ENCODE measurements at places on chromosomes 12 and 14.

- DNase-seq: no peak
These were observed 93.4 kb upstream of the TBX5 start for GRCh38 chr12:114499338-114499737.

- peak; percentile 70 for DNase-seq
These were observed 15.7 kb upstream of the FIGNL2 start for GRCh38 chr12:51863933-51864832.

DNA sequence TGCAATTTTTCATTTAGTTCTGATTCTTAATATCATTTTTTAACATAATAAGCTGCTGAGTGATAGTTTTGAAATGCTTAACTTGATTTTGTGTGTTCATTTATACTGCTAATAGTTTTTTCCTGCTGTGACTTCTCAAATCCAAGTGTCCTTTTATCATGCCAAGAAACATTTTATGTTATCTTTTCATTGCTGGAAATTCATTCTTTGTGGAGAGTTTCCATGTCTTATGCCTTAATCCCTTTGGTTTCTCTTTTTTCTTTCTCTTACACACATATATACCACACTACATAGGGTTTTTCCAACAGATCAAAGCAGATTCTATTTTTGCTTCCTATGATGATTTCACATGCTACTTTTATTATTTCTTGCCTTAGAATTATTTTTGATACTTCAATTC, 981.1 kb downstream of the SLC6A15 start:
- no peak for DNase-seq

- DNase-seq: no peak
These were observed 418.5 kb downstream of the TMEM121 start for GRCh38 chr14:105944632-105945610.

DNA sequence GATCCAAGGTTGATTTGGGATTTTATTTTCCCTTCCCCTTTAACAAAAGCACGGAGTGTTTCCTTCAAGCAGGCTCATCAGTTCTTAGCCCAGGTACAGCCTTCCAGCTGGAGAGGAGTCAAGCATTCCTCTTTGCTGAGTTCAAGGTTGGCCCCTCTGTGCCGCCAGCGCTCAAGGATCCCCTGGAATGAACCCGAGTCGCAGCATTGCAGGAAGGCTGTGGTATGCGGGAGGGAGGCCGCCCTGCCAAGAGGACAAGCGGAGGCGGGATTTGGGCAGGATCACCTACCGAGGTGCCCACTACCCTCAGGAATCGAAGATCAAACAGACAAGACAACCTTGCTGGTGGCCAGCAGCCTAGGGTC, 53.9 kb upstream of the NCOR2 start:
- DNase-seq: no peak

- no peak for DNase-seq
These were observed 94.1 kb downstream of the PHETA1 start for GRCh38 chr12:111274777-111275176.

- no peak for DNase-seq
These were observed 61.0 kb downstream of the SUSD6 start for GRCh38 chr14:69672356-69672755.

GRCh38 chr14:97780804-97781203, 983.6 kb downstream of the VRK1 start:
- no peak for DNase-seq

DNA sequence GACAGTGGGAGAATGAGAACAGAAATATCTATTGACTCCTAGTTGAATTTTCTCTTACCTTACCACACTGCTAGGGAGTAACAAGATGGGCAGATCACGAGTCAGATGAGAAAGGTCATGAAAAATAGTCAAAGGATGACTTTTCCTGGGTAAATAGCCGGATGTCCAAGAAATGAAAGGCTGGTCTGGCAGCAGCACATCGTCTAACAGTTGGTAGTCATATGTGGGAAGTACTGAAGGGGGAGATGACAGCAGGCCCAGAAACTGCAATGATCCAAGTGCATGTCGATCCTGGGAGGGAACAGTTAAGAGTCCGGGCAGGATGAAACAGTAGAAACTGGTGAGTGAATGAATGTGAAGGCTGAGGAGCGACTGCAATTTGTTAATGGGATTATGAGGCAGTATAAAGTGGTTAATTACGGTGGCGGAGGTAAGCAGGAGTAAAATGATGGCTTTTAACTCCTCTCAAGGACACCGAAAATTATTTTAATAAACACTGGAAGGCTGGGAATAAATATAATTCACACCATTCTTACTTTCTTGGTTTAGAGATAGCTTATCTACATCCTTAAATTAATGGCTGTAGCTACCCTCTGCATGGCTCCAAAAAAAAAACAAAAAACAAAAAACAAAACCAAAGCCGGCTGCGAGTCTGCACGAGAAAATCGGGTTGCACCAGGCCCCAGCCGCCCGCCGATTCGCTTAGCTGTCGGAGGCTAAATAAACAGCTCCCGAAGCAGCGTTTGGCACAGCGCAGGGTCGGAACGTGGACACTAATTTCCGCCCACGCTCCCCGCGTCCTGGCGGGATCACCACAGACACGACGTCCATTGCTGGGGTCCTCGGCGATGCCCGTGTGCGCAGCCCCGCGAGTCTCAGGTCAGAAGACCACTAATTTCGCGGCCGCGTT, 1.0 kb upstream of the ERC1 start:
- no peak for DNase-seq

DNA sequence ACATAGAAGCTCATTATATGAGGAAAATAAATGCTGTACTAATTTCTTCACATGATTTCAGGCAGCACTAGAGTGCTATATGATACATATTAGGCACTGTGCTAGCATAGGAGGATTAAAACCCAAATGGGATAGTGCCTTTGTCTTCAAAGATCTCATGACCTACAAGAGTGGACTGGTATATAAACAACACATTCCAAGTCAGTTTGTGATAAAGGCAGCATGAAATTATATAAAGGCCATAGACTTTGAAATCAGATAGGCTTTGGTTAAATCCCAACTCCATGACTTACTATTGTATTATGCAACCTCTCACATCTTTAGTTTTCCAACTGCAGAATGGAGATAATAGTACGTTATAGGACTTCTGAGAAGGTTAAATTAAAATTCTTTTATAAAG, 179.7 kb downstream of the RAD51B start:
- DNase-seq: no peak

DNA sequence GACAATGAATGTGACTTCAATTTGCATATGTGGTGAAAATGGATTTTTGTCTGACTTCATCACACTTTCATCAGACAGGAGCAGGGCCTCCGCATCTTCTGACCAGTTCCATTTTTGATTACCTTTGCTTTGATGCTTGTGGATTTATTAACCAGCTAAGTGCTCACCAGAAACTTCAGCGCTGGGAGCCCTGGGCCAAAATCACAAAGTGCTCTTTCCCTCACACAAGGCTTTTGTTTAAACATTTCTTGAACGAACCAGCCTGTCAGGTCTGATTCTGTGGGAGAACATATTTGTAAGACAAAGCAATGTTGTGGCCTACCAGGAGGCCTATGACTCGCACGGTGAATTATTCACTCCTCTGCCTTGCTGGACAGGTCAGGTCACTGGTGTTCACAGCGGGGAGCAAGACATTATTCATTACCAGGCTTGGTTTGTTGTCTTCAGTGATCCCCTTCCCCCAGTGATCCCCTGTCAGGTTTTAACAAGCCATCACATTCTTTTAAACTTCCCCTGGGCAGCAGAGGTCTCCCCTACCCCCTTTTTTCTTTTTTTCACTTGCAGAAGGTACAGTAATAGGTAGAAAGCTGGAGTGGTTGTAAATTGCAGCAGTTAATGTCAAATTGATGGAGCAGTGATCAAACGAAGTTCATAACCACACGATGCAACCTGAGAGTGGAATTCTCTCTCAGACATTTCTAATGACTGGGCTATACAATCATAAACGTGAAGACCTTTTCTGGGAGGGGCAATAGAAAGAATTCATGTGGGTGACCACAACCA, 167.5 kb upstream of the PRICKLE1 start:
- no peak for DNase-seq

GRCh38 chr14:54627540-54628363, 60.8 kb downstream of the SAMD4A start:
- DNase-seq: peak; percentile 22

DNA sequence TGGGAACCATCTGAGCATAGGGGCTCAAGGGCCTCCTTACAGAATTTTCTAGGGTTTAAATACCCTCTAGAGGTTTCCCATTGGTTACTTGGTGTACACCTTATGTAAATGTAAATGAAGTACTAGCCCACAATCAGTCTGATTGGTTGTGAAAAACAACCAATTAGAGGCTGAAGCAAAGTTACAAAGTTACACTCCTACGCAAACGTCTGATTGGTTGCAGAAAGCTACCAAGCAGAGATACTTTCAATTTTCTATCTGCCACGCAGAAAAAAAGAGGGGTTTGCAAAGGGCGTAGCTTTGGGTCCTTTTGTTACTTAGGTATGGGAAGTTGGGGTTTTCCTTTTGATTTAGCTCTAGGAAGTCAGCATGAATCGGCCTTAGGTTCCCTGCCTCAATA, 1.8 kb upstream of the TMEM19 start:
- no peak for DNase-seq

- no peak for DNase-seq
These were observed 25.7 kb downstream of the PPP1CC start for GRCh38 chr12:110717037-110717436.

- DNase-seq: no peak
These were observed 28.2 kb downstream of the TESPA1 start for GRCh38 chr12:54956322-54956721.

- DNase-seq: no peak
These were observed 15.8 kb downstream of the JAG2 start for GRCh38 chr14:105152794-105153241.

DNA sequence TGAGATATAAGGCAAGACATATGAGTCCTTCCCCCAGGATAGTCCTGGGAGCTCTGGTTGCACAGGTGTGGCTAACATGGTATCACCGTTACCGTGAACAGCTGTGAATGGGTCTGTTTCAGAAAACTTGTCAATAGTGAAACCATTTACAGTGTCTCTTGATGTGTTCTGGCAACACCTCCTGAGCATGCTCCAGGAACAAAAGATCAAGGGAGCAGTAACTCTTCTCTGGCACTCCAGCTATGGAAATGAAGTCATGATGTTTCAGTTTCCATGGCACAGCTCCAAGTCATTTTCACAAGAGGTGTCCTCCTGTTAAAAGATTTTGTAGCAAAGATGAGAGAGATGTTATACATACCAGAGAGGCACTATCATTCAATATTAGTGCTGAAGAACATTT, 253.7 kb downstream of the SNAPC1 start:
- no peak for DNase-seq

DNA sequence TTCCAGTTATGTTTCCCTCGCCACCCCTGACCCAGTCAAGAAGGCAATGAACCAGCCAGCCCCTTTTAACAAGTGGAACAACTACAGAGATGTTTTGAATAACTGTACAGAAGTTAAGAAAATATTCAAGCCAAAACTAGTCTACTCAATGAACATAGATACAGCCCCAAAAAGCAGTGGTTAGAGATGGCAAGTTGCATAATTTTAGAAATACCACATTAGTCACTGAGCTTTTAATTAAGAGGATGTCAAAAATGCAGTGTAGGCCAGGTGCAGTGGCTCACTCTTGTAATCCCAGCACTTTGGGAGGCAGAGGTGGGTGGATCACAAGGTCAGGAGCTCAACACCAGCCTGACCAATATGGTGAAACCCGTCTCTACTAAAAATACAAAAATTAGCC, 27.2 kb downstream of the PROX2 start:
- DNase-seq: no peak

DNA sequence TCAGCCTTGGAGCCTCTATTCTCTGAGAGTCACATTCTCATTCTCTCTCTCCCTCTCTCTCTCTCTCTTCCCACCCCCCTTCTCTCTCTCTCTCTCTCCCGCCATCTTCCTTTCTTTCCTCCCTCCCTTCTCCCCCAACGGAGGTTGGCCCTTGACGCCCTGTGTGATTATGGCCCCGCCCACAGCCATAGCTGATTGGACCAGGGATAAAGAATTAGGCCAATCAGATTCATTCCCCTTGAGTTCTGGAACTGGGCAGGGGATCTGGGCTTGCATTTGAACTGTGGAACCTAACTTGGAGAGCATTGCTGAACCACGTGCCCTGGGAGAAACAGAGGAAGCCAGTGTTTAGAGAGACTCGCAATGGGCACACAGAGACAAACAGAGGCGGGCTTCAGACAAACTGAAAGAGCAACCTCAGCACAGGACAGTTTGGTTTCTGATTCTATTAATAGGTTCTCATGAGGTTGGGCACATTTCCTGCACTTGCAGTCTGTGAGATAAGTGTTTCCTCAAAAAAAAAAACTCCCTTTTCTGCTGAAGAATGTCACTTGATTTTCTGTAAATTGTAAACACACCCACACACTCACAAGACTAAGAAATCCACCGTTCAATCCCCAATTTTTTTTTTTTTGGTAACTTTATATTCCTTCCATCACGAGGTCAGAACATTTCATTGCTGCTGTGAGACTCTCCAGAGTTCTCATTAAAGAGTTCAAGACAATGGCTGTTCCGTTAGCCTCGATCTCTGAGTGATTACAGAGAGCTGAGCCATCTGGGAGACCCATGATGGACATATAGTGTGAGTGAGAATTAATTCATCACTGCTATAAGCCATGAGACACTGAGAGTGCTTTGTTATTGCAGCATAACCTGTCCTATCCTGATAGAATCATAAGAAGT, 3.5 kb upstream of the P2RX7 start:
- DNase-seq: peak; percentile 4

DNA sequence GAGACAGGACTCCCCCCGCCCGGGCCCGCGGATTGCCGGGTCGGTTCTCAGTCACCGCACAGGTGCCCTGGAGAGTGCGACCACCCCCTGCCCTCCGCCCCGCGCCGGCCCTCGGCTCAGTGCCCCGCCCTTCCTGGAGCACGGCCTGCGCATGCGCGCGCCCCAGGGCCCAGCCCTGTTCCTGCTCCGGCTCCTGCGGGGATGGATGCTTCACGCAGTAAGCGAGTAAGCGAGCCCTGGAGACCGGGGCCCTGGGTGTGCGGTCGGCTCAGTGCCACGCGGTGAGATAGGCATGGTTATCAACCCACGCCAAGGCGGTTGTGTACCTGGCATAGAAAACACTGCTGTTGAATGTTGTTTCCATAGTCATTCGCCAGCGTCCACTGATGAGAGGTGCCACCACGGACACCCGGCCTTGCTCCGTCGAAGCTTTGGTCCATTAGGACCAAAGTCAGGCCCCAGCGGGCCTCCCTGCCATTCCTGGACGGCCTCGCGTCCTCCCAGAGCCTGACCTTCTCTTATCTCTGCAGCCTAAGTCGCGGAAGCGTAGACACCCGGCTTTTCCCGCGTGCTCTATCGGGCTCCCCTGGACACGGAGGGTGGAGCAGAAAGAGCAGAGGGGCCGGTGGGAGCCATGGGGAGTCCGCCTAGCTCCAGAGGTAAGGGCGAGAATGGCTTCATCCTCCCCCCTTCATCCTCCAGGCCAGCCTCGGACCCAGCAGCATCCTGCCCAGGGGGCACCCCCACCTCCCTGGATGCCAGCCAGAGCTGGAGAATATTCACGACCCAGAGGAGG, 90.6 kb downstream of the PAPOLA start:
- DNase-seq: peak; percentile 44

DNA sequence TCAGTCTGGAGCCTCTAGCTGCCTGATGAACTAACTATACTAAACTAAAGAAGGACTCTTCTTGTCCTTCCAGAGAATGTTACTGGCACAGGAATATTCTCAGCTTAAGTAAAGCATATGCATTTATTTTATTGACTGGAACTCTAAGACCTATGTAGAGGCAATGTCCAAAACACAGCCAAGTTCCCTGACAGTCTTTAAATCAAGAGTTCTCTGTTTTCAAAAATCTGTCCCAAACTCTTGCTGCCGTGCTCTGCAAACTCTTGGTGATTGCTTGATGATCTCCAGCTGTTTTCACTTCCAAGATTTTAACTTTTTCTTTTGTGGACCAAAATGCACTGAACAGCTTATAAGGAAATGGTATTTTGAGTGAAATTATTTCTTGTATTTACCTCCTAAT, 67.5 kb upstream of the DAAM1 start:
- DNase-seq: no peak

All from neural crest cell (in vitro differentiated cells).